ENCODE measurements at places on chromosomes 16 and 17. TPM values are rescaled to one million over a fixed set of nuclear protein-coding genes. Genes with fewer than 3 reads are reported as not detected.

Gene NSRP1
- 39.6 TPM for polyA plus RNA-seq

Gene ANKS4B
- polyA plus RNA-seq: 0.18 TPM

Gene IGFALS
- polyA plus RNA-seq: not detected

Gene PLA2G10
- polyA plus RNA-seq: 0.37 TPM

Gene CETP
- polyA plus RNA-seq: not detected

Gene LYZL6
- polyA plus RNA-seq: not detected

Gene PRR35
- 0.10 TPM for polyA plus RNA-seq

Gene CCL2
- polyA plus RNA-seq: 144 TPM

DNA sequence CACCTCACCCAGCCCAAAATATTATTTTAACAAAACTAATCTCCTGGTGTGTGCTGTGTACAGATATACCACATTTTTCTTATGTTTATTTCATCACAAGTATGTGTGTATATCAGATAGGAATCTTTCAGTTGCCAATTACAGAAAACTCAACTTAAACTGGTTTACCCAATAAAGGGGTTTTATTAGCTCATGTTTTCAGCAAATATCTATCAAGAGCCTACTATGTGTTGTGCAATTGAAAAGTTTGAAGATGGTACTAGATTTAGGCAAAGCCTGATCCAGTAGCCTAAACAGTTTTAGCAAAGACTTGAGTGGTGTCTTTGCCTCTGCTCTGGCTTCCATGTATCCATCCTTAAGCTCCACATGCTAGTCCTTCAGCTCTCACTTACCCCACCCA, 45.1 kb upstream of the LYRM9 start:
- no peak for DNase-seq

DNA sequence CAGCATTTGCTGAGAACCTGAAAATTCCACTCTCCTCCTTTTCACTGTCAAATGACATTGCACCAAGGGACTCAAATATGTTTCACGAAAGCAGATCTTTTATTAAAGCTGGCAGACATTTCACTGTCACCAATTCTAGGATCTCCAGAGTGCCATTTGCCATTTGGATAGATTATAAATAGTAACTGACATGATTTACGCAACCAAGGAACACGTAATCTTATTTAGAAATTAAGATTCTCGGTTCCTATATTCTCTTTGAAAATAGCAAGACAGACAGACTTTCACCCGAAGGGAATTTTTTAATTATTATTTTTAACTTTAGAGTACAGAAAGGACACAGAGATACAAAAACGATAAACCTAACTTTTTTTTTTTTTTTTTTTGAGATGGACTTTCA, 49.6 kb downstream of the ANKFY1 start:
- no peak for DNase-seq

DNA sequence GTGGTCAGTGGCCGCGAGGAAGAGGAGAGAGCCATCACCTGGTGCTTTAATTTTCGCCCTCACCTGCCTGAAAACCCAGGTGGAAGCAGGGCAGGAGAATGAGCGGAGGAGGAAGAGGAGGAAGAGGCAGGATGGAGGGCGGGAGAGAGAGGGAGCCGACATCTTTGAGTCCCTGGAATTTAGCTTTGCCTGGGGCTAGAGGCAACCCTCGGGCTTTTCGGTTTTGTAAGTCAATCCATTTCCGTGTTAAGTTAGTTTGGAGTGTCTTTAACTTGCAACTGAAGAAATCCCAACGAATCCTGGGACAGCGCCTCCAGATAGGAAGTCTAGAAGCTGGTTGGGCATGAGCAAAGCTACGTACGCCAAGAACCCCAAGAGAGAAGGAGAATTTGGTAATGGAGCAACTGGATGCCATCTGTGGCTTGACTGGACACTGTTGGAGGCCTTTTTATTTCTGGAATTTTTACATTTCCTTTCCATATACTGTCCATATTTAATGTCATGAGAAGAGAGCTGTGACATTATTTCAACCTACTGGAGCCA, 36.9 kb upstream of the ATP2A3 start:
- no peak for DNase-seq

- DNase-seq: no peak
These were observed 684 bp downstream of the SLX4 start for GRCh38 chr16:3610698-3611145.

DNA sequence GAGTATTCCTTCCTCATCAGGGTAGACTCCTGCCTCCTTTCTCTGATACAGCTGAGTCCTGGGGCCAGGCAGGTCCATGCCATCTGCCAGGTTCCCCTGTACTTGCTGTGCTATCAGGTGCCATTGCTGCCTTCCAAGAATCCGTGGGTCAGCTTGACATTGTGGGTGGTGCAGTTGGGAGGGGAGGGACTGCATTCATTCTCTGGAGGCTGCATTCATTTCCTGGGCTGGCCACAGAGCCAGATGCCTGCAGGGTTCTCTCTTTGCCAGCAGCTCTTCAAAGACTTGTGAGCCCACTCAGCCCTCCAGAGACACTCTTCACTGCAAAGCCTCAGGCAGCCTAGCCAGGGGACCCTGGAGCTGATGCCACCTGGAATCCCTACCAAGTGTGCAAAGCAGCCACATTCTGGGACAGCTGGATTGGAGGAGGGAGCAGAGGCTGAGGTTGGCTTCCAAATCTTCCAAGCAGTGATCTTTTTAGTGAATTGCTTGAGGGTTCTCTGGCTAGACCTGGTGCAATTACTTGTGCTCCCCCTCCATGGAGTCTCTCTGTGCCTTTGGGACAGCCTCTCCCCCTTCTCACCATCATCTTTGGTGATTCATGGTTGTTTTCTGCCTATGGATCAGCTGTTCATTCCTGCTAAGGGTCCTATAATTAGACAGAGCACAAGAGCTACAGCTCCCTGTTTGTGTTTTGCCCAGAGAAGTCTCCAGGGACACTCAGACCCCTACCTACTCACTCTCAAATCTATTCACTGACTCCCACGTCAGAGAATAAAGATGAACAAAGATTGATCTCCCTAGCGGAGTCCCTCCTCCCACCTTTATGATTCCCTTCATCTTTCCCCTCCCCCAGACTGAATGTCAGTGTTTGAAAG, 20.9 kb downstream of the ANKFN1 start:
- DNase-seq: no peak

DNA sequence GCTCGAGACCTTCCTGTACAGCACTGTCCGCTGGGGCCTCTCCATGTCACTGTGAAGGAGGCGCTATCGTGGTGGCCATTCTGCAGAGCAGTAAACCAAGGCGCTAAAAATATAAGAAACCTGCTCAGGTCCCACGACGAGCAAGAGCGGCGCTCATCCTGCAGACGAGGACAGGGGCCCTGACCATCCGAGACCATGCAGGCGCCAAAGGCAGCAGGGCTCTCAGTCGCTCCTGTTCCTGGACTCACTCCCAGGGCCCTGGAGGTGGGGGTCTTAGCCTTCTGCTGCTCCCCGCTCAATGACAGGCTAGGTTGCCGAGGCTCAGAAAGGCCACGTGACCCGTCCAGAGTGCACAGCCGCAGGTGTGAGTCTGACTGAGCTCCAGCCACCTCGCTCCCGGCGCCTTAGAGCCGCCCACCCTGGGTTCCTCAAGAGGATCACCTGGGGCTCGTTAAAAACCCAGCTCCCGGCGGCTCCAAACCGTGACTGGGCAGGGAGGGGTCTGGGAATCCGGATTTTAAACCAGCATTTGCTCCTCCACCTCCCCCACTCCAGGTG, 509 bp upstream of the ATP2C2 start:
- DNase-seq: no peak

GRCh38 chr16:27969574-27969973, 93.9 kb downstream of the GSG1L start:
- no peak for DNase-seq

DNA sequence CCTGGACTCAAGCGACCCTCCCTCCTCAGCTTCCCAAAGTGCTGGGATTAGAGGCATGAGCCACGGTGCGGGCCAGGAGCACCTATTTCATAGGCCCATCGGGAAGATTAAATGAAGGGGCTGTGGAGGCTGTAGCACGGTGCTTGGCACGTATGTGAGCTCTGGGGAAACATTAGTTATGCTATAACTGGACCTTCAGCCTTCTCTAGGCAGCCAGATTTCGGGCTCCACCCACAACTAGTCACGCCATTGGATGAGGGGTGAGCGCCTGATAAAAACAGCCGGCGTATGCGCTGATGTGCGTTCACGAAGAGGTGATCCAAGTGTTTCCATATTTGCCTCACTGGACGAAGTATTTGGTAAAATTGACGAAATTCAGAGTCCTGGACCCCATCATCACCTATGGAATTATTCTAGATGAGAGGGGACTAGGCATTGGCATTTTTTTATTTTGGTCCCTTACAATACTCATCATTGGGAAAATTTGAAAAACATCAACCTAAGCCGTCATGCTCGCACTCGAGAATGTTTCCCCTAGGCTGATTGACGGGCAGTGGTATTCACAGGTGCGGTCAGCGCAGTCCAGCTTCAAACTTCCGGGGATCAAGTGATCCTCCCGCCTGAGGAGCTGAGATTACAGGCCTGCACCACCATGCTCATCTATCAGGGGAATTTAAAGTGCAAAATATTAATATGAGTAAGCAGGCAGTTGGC, 1.8 kb upstream of the ANKRD11 start:
- no peak for DNase-seq

DNA sequence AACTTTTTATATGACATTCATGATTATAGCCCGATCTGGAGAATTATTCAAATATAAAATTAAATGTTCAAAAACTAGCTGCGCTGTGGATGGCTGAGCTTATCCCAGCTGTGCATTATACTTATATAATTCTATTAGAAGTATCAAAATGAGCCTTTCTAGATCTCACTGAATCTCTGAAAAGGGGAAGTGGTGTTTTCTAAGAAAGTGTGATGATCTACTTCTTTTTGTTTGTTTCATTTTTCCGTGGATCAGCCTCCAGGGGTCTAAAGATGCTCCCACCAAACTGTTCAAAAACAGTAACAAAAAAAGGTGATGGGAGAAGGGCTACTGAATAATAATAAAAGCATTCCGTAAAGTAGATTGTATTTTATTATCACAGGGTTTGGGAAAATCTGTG, 411.3 kb upstream of the PSMD7 start:
- DNase-seq: no peak

DNA sequence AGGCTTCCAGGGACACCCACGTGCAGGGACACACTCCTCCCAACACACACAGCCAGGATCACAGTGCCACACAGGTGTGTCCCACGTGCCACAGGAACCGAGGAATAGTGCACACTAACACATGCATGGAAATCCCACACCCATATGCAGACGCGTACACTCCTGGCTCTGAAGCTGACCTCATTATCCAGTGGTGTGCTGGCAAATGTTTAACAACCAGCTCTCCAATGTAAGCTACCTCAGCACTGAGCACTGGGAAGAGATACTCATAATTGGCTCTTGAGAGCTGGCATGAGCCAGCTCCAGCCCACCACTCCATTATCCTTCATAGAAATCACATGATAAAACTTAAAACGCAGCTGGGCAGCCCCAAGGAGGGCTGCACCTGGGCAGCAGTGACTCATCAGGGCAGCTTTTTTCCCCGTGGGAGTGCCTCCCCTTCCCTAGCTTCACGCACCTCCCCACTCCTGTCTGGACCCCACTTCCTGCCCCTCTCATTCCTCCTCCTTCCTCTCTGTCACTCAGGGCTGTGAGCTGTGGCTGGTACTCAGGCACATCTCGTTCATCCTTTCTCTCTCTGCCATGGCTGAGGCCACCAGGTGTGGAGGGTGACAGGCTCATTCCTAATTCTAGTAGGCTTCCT, 14.9 kb upstream of the TBX21 start:
- no peak for DNase-seq

- DNase-seq: peak; percentile 65
These were observed 409 bp downstream of the ACSF2 start for GRCh38 chr17:50426472-50426782.

GRCh38 chr16:27444470-27444869, 42.5 kb downstream of the IL21R start:
- DNase-seq: no peak

- DNase-seq: no peak
These were observed 9.9 kb downstream of the ZFHX3 start for GRCh38 chr16:73037845-73038570.

DNA sequence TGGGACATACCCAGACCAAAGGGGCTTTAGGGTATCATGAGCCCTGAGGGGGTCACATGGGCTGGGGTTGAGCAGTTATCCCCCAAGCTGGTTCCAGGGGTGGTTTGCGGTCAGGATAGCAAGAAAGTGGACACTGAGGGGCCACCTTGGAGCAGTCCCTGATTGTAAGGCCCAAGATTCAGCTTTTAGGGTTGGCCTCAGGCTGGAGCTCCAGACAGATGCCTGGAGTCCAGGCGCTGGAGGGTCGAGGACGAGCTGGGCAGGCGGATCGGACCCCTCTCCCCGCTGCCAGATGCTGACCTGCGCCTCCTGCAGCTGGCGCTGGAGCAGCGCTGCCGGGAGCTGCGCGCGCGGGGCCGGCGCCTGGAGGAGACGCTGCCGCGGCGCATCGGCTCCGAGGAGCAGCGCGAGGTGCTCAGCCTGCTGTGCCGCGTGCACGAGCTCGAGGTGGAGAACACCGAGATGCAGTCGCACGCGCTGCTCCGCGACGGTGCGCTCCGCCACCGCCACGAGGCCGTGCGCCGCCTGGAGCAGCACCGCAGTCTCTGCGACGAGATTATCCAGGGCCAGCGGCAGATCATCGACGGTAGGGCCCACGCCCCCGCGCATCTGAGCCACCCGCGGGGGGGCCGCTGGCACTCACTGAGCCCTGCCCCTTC, 10.0 kb downstream of the BTBD17 start:
- DNase-seq: no peak

- no peak for DNase-seq
These were observed 441.1 kb downstream of the MAF start for GRCh38 chr16:79159261-79160049.

GRCh38 chr16:82037666-82038065, 2.6 kb downstream of the HSD17B2 start:
- no peak for DNase-seq

DNA sequence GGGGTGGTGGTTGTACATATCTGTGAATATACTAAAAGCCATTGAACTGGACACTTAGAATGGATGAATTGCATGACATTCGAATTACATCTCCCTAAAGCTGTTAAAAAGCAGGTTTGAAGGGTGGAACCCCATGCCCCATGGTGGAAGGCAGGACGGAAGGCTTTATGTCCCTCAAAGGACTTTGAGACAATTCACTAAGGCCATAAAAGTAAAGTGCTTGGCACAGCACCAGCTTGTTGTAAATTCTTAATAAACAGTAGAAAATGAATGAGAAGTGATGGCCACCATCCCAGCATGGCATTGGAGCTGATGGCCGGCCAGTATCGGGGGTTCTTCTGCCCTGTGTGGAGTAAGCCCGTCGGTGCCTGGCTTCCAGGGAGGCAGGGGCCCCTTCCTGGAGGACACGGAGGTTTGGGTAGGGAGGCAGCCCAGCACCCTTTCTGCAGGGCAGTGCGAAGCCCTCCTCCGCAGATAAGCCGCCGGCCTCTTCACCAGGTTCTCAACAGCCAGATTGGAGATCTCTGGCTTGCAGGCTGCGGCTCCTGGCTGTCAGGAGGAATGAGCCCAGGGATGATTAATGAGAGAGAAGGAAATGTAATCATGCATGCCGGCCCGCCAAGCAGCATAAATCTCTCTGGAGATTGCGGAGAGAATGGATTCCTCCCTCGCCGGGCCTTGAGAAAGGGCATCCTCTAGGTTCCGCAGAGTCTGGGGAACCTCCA, 346.9 kb downstream of the FOXL1 start:
- DNase-seq: no peak
